ENCODE measurements at places on chromosomes 12 and 14.

- DNase-seq, result no peak
These were observed 807.5 kb downstream of the VRK1 start for GRCh38 chr14:97604731-97605130.

GRCh38 chr12:45670346-45671065, 59.0 kb upstream of the ARID2 start:
- DNase-seq, result no peak

DNA sequence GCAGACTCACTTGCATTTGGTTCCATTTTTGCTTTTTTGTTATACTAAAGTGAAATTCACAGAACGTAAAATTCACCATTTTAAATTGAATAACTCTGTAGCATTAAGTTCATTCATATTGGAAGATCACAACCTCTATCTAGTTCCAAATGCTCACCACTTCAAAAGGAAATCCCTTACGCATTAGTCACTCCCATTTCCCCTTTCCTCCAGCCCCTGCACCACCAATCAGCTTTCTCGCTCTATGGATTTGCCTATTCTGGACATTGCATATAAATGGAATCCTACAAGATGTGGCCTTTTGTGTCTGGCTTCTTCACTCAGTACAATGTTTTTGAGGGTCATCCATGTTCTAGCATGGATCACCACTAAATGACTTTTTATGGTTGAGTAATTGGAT, 294.5 kb downstream of the KSR2 start:
- no peak for DNase-seq

DNA sequence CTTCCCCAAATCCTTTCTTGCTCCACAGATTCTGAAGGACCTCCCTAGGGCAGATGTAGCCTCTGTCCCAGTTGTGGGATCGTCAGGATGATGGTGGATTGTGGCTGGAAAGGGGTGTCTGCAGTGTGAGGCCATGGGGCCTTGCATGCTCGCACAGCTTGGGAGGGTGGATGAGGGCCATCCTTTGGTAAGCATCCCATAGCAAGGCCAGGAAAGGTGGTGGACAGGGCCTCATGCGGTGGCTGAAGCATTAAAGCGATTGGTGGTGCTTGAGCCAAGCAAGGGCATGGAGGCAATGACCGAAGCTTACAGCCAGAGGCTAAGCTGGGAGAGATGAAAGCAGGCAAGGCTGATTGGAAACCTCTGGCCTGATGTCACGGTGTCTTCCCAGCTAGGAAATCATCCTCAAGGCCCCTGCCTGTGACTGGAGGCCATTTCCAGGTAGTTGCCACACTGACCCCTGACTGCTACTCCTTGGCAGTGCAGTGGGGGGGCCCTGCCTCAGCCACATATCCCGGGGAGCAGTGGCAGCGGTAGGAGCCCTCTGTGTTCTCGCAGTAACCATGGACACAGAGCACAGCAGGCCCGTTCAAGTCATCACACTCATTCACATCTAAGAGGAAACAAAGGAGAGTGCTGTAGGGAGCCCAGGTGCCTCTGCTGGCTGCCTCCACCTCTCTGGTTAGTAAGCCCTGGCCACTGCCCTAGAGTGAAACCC, 7.0 kb downstream of the ISCA2 start:
- DNase-seq, result peak; percentile 61

DNA sequence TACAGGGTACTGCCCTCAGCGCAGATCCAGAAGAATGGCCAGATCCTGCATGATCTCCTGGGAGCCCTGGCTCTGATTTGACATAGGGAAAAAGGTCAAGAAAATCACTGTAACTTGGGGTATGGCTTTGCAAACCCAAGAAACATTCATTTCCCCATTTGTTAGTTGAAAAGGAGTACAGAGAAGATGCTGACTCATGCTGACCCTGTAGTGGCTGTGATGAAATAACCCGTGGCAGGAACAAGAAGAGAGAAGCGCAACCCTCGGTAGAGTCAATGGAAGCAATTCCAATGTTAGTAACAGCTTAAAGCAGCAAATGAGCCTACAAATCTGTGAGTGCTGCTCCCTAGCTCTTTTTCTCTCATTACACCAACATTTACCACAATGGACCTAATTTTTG, 281.6 kb upstream of the NPAS3 start:
- no peak for DNase-seq

- DNase-seq, result peak; percentile 3
These were observed 242.2 kb upstream of the NPAS3 start for GRCh38 chr14:32696325-32697091.

DNA sequence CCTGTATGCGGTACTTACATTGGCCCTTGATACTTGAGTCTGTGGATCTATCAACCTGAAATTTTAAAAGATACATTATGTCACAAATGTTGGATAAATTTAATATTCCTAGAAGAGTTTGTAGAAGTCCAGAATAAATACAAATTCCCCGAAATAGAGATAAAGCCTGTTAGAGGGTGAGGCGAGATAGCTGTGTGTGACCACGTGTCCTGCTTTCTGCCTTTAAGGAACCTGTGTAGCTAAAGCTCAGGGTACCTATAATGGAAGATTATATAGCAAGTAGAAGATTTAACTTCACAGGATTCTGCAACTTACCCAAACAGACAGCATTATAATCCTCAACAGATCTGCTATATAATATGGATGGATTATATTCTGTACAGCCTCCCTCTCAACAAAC, 58.8 kb downstream of the APPL2 start:
- DNase-seq, result no peak

- DNase-seq, result peak; percentile 68
These were observed 72.0 kb upstream of the DBX2 start for GRCh38 chr12:45122768-45123380.

- DNase-seq, result peak; percentile 69
These were observed 15.5 kb downstream of the EMP1 start for GRCh38 chr12:13211859-13212664.

- no peak for DNase-seq
These were observed 121.1 kb downstream of the PLXNC1 start for GRCh38 chr12:94269316-94269999.

- DNase-seq, result peak; percentile 87
These were observed 1.0 kb upstream of the SOCS2 start for GRCh38 chr12:93571365-93571924.

- DNase-seq, result no peak
These were observed 99.5 kb downstream of the PDZRN4 start for GRCh38 chr12:41287500-41288141.
